T-helper 2 cell (primary cell): ENCODE measurements at places on chromosomes 3 and 15.
A peak's percentile ranks its signal among the peaks of the same experiment; 100 is the strongest.

DNA sequence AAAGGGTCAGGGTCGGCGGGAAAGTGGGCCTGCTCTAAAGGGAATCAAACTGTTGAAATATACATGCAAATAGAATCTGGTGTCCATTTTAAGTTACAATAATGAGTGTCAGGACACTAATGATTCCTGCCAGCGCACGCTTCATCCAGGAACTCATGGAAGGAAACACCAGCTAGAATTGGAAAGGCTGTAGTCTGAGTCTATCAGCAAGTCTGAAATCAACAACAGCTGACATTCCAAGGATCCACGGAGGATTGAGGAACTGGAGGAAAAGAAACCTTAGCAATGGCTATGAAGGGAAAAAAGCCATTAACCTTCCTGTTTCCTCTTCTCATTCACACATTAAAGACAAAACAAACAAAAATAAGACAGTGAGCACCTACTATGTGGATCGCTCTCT, 1063.1 kb downstream of the NTRK3 start:
- DNase-seq: no peak

- no peak for DNase-seq
These were observed 82.0 kb downstream of the CHDH start for GRCh38 chr3:53764026-53764775.

DNA sequence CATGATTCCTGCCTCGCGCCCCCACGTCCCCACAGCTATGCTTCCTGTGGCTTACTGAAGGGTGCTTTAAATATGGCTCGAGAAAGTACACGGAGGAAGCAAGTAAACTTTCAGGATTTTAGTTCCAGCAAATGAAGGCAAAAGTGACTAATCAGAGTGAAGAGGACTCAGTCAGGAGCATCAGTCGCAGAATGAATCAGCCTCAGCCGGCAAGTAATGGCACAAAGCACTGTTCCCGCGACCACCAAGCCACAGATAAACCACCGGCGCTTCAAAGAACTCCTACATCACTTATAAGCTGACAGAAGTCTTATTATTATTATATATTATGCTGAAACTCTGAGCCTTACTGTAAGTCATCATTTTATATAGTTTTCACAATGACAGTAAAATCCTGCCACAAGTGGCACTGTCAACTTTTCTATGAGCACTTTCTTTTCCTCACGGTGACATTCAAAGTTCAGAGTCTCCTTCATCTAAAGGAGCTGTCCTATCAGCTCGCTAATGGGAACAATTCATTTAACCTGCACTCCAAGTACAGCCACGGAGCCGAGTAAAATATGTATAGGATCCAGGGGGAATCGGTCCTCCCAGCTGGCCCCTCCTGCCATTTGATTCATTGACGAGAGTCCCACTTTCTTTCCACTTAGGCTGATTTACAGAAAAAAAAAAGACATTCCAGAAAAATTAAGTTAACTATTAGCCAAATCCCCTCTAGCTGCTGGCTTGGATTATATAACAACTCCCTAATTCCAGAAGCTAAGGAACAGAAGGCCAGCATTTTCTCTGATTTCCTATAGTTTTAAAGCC, 217.0 kb upstream of the ICE2 start:
- peak; percentile 77 for DNase-seq

- DNase-seq: no peak
These were observed 3.6 kb upstream of the CLDN16 start for GRCh38 chr3:190384309-190384756.

- no peak for DNase-seq
These were observed 59.0 kb downstream of the APBA2 start for GRCh38 chr15:28944696-28945300.
